Iris pigment epithelial cell (primary cell): ENCODE measurements at places on chromosomes 11 and 22.
A peak's percentile ranks its signal among the peaks of the same experiment; 100 is the strongest.

DNA sequence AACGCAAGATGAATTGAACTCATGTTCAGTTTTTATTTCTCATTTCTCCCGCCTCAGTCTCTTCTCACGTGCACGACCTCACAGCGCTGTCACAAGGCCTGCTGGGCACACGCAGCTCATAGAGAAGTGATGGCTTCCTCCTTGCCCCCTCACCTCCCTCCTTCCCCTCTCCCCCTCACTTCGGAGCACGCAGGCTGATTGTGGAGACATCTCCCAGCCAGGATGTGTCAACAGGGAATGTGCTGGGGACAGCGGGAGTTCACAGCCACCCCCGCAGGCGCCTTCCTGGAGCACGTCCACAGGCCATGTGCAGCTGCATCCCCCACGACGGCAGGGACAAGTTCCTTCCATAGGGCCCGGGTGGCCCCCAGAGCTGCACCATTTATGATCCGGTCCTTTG lies 29.1 kb upstream of the KRTAP5-6 start:
- DNase-seq = no peak

DNA sequence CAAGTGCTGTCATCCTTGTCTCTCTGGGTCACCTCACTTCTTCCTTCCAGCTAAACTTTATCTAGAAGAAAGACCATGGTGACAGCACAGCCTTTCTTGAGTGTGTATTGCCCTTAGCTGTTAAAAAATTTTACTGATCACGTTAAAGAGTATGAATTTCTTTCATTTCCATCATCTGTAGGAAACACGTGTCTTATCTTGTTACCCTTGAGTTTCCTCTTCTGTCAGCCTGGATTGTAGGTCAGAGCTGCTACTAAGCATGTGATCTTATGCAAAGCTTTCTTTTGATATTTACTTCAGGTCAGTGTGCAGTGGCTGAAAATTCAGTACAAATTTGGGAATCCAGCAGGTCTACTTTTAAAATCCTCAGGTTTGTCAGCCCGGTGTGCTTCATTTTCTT lies 512.2 kb upstream of the ARHGAP42 start:
- DNase-seq = no peak

DNA sequence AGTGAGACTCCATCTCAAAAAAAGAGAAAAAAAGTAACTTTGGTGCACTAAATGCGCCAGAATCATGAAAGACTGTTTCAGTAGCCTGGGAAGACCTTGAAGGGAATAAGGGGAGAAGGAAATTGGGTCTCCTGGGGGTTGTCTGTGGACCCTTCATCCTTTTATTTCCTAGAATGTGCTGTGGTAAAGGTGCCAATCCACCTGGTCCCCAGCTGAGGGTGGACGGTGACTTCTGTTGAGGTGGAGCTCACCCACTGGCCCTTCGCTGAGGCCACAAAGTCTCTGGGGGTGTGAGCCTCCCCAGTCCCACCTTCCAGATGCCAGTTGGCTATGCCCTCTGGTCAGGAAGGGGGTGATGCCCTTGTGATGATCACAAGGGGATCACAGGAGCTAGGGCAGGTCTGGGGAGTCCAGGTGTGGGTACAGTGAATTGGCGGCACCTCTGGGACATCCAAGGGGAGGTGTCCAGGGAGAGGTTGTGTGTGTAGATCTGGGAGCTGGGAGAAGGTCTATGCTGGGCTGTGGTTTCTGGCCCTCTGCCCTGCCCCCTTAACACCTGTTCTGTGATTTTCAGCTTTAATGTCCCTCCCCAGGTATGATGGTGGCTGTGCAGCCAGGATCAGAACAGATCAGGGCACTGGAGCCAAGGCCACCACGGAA lies 34.2 kb upstream of the LMO1 start:
- DNase-seq = no peak

GRCh38 chr11:86118253-86118652 lies 49.4 kb upstream of the PICALM start:
- no peak for DNase-seq

DNA sequence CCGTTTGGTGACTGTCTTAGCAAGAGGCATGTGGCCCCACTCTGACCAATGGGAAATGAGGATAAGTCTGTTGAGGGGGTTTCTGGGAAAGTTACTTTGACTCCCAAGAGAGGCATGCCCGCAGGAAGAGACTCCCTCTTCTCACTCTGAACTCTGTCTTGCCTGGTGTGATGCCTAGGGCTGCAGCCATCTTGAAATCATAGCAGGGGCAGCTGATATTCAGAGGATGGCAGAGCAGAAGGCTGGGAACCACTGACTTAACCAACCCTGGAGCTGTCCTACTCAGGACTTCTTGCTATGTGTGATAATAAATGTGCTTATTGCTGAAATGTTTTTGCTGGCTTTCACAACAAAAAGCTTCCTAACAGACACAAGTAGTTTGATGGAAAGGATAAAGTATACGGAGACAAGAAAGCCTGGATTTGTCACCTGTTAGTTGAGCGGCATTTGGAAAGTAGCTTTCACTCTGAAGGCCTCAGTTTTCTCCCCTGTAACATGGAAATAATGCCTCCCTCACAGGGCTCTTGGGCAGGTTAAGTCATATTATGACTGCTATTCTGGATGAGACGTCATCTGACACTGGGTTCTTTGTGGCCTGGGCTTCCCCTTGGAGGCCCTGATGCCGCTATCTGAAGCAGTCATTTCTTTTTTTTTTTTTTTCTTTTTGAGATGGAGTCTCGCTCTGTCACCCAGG lies 128.5 kb downstream of the CEP164 start:
- DNase-seq = no peak

GRCh38 chr11:95345651-95346050 lies 114.6 kb upstream of the SESN3 start:
- no peak for DNase-seq

DNA sequence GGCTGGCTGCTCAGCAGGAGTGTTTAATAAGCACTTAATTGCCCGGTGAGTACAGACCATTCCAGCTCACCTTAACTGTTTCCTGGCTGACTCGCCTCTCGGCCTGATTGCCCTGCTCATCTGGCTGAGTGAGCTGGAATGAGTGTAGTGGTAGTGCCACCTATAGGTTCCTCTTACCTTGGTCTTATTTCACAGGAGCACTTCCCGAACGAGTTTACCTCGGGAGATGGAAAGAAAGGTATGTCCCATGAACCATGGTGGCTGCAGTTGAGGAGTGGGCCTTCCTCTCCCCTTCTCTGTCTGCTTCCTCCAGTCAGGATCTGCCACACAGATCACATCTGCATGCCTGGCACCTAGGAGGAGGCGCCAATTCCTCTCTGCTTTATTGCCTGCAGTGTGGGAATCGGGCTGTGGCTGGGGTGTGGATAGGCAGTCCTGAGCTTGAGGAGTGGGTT lies 26.7 kb downstream of the UPB1 start:
- peak; percentile 62 for DNase-seq

DNA sequence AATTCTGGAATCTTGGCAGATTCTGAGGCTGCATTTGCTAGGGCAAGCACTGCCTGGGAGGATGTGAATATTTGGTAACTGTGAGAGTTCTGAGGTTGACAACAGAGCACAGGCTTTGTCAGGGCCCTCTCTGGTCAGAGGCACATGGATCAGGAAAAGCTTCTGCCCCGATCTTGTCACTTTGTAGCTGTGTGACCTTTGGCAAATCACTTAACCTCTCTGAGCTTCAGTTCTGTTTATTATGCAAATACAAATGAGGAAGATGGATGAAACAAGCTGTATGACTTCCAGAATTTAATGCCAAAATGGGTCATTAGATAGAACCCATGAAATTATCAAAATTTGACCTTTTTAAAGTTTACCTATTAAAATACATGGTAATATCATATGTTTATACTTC lies 94.9 kb downstream of the SEZ6L start:
- no peak for DNase-seq

DNA sequence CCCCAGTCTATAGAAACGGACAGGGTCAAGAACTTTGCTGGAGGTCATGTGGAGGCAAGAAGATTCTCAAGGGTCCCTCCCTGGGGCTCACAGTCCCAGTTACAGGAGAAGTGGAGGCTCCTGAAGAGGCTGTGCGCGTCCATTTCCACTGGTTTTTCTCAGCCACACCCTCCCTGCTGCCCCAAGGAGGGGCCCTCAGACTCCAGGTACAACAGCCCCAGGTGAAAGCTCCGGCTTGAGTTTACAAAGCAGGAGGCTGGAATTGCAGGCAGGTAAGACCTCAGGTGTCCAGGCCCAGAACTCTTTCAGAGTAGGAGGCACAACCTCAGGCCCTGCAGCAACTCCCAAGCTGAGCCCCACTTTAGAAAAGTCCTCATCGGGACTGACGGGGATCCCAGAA lies 3.1 kb downstream of the SHANK2 start:
- no peak for DNase-seq

DNA sequence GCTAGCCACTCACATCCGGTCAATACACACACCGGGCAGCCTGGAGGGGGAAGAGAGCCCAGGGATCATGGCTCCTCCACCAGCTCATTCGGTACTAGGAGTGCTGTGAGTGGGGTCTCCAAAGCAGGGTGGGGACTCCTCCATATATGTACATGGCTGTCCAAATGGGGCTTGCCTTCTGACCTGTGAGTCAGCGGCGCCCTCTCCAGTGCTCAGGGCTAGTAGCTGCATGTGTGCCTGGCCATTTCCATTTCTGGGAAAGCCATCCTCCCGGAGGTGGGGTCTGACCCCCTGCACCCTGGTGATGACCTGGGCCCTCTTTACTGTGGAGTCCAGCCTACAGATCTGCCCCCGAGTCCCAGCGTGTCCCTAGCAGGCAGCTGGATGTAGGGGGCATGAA lies 181.9 kb downstream of the CEP164 start:
- no peak for DNase-seq
